Germinal center (tissue), 1 donor: ENCODE measurements at places on chromosomes 6 and 20.

- DNase-seq, result peak; percentile 6
Observed at GRCh38 chr6:27865850-27866356, 46.3 kb downstream of the OR2B2 start.

DNA sequence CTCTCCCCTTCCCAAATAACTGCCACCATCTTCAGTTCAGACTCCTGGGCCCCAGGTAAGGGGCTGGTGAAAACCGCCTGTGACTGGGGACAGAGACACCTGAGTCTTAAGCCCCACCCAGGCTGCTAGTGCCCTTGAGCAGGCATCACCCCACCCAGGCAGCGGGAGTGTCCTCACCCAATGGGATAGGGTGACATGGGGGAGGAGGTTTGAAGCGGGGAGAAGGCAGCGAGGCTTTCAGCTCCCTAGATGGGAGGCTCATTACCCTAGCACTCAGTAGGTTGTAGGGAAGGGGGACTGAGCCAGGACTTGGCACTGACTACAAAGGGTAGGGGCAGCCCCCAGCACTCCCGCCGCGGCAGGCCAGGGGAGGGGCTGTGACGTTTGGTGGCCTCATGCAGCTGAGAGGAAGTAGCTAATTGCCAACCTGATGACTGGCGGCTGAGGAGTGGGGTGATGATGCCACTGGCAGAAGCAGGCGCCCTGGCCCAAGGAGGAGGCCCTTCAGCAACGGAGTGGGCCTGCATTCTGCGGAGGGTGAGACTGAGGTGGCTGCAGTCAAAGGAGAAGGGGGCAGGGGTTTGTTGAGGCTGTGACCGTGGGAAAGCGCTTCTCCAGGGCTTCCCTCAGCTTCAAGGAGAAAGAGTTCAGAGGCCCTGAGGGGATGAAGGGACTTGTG lies 126.9 kb downstream of the MRPL14 start:
- peak; percentile 57 for DNase-seq

DNA sequence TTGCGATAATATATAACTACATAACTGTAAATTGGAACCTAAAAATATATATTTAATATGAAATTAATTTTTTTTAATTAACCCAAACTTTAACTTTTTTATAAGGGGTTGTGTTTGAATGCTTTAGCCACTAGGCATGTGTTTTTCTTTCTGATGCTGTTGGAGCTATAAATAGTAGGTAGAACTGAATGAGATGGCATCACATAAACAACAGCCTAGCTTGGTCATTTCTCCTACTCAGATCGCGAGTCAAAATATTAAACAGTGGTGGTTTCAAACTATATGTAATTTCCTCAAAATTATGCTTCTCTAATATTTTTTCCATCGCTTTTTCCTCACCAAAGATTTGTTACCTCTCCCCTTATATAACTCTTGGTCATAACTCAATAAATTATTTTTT lies 243.2 kb downstream of the ARID1B start:
- DNase-seq, result peak; percentile 47

DNA sequence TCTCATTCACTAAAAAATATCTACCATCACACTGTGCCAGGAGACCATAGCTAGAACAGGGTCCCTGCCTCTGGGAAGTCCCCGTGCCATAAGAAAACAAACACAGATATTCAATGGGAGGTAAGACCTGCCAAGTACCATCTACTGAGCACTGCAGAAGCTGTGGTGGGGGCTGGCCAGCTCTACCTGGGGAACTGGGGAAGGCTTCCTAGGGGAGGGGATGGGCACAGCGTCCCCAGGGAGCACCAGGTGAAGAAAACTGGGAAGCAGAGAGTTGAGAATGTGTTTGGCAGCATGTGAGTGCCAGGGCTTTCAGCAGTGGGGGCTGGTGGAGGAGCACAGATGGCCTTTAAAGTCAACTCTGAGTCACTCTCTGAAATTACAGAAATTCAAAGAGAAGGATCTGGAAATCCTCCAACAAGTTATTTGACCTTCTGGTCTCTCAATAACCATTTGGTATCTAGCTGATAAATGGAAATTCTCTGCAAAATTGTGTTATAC lies 85.2 kb downstream of the SHLD1 start:
- DNase-seq, result no peak

GRCh38 chr20:32963176-32963575 lies 41.1 kb downstream of the SUN5 start:
- DNase-seq, result no peak

GRCh38 chr6:2441601-2442475 lies 196.4 kb upstream of the GMDS start:
- DNase-seq, result no peak

- DNase-seq, result peak; percentile 54
Observed at GRCh38 chr6:79868098-79868722, 79.1 kb downstream of the ELOVL4 start.

DNA sequence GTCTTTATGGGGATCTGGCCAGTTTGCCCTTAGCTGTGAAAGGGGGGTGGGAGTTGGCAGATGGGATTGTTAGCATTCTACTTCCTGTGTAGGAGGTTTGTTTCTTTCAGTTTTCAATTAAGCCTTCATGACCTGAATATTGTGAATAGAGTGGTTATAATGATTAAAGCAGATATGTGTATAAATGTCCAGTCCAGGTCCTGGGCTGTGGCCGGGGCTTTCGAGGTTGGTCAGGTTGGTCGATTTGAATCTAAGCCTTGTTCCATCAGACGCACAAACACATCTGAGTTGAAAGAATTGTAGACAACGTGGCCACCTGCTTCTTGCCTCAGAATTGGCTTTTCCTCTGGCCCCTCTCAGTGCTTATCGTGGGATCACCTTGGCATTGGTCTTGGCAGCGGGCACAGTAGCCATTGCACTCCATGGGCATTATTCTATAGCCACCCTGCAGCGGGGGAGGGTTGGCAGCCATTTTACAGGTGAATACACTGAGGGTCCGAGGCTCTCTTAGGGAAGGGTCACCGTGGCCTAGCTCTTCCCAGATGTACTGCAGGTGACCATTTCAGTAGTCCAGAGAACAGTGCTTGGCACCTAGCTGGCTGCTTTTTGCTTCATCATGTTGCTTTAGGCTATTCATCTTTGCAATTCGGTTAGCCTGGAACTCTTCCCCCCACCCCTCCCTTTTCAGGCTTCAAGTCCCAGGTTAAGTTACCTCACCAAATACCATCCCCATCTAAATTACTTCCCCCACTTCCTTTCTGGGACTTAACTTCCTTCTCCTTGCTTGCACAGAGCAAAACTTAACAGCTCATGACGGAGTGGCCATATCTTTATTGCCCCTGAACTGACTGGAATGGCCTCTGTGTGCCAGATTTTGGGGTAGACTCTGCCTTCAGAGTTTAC lies 1.1 kb downstream of the RNF114 start:
- DNase-seq, result peak; percentile 42

- DNase-seq, result no peak
Observed at GRCh38 chr6:20924911-20925543, 390.8 kb downstream of the CDKAL1 start.

DNA sequence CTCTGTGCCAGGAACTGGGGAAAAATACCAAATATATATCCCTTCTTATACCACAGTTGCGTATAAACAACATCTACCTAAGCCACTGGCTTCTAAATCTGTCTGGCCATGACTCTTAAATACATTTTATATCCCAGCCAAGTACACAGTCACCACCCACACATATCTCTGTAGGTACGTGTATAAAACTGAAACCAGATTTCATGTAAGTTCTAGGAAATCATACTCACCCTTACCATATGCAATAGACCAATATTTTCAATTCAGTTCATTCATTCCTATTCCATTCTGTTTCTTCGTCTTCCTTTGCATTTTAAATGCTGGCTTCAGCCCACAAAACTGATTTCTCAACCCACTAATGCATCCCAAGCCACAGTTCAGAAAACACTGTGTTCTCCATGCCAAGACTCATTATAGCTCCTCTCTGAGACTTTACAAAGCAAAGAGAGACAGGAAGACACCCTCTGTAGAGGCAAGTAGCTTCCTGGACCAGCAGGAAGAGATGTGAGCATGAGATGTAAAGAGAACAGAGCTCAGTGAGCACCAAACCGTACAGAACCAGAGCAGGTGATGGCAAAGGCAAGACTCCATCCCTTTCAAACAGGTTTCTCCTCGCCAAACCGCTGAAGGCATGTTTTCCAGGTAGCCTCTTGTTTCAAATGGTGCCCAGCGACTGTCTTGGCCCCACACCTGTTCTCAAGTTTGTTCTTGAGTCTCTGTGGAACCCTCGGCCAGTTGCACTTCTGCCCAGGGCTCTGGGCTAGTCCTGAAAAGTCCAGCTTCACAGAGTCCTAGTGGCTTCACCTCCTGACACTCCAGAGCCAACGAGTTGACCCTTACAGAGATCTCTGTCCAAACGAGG lies 18.7 kb downstream of the FAM50B start:
- no peak for DNase-seq

- DNase-seq, result no peak
Observed at GRCh38 chr6:23566418-23566817, 559.6 kb upstream of the NRSN1 start.

GRCh38 chr6:130843575-130844320 lies 16.5 kb downstream of the SMLR1 start:
- peak; percentile 16 for DNase-seq

- no peak for DNase-seq
Observed at GRCh38 chr6:69846770-69847491, 19.4 kb upstream of the COL19A1 start.

DNA sequence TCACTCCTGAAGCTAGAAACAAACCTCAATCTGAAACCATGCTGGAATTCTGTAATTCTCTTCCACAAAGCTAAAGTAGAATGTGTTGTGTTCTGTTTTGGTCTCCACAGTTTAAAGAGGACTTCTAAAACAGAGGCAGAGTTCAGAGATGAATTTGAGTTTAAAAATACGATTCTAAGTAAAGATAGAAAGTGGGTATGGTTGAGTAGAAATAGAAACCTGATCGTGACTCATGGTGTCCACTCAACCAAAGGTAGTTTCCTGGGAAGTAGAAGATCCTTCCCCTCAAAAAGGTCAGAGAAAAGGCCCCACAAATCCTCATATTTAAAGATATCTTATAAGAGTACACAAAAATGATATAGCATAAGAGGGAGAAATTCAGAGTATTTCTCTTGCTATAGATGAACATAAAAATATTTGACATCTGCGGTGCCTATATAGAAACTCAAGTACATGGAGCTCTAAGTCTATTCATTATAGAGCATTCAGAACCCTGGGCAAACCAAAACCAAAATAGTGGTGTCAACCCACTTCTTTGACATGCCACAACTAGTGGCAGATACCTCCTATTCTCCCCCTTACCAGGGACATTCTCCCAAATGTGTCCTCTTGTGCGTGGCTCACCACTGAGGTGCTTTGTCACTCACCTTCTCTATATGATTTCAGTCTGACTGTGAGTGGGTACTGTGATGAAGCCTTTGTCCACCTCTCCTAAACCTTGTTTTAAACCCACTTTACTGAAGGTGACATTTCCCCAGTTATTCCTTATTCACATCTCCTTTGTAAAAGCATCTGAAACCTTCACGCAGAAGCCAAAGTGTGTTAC lies 84.5 kb downstream of the PLCB1 start:
- DNase-seq, result no peak

DNA sequence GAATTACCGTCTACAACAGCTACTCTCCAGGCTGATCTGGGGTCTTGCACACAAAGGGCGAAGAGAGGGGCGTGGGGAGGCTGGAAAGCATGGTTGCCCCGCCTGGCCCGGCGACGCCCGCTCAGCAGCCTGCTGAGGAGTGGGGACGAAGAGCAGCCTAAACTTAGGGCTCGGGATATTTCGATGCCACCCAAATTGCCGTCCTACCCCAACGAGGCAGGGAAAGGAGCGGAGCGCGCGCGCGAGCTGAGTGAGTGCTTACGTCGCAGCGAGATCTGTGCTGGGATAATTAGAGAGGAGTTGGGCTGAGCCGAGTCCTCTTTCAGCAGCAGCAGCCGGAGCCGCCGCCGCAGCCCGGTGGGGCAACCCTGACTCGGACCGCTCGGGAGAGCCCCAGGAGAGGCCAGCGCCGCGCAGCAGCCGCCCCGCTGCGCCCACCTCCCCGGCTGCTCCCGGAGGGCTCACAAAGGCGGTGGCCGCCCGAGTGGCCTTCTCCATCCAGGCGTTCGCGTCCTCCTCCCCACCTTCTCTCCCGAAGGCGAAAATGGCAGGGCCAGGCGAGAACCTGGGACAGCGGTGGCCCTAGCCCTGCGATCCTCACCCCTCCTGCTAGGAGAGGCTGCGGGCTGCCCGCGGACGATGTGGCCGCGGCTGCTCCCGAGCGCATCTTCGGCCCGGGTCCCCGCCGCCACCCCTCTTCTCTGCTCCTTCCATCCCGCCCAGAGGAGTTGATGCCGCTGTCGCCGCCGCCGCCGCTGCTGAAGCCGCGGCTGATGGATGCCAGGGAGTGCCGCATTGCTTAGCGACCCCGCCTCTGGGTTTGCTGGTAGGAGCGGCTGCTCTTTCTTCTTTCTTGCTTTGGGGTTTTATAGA lies at the start of gene CLVS2:
Gene CLVS2 (plus strand): TSS at position 315 of the 873 bp plus-strand sequence. CDS start 1,543 bp downstream, outside the sequence.
- DNase-seq, result peak; percentile 2

GRCh38 chr6:23390221-23390620 lies 735.8 kb upstream of the NRSN1 start:
- no peak for DNase-seq

DNA sequence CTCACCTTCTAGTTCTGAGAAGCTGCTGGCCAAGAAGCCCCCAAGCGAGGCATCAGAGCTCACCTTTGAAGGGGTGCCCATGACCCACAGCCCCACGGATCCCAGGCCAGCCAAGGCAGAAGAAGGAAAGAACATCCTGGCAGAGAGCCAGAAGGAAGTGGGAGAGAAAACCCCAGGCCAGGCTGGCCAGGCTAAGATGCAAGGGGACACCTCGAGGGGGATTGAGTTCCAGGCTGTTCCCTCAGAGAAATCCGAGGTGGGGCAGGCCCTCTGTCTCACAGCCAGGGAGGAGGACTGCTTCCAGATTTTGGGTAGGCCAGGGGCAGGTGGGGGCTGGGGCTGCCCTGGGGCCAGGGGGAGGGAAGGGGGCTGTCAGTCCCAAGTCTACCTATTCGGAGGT lies 2.3 kb downstream of the MYLK2 start:
- DNase-seq, result no peak

DNA sequence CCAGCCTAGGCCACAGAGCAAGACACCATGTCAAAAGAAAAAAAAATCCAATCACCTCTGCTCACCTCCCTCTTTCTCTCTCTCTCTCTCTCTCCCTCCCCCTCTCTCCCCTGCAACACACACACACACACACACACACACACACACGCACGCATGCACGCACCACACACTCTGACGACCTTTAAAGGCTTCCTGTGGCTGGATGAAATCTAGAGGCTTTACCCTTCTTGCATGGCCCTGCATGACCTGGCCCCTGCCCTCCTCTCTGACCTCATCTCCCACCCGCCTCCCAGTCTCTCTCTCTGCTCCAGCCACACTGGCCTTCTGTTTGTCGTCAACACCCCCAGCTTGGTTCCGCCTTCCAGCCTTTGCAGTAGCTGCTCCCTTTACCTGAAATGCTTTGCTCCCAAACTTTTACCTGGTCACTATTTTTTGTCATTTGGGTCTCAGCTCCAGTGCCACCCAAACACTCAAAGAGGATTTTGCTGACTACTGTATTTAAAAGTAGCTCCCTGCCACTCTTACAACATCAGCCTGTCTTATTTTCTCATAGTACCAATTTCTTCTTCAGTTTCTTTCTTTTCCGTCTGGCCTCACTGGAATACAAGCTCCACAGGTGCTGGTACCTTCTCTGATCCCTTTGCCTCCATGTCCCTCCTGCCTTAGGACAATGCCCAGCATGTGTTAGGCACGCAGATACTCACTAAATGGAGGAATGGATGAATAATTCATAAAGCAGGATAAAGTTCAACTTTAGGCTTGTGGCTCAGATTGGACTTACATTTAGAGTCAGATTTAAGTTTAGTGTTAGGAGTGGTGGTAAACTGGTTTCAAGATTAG lies 4.3 kb upstream of the LTA start:
- no peak for DNase-seq
